ENCODE measurements at places on chromosomes 12 and 14. TPM values are rescaled to one million over a fixed set of nuclear protein-coding genes. Genes with fewer than 3 reads are reported as not detected.

GRCh38 chr12:132771126-132771838 lies 9.7 kb upstream of the ANKLE2 start:
- DNase-seq, result peak; percentile 59

GALNT4 gene
- 17.5 TPM for total RNA-seq

RNF212B gene
- total RNA-seq, result not detected

DNA sequence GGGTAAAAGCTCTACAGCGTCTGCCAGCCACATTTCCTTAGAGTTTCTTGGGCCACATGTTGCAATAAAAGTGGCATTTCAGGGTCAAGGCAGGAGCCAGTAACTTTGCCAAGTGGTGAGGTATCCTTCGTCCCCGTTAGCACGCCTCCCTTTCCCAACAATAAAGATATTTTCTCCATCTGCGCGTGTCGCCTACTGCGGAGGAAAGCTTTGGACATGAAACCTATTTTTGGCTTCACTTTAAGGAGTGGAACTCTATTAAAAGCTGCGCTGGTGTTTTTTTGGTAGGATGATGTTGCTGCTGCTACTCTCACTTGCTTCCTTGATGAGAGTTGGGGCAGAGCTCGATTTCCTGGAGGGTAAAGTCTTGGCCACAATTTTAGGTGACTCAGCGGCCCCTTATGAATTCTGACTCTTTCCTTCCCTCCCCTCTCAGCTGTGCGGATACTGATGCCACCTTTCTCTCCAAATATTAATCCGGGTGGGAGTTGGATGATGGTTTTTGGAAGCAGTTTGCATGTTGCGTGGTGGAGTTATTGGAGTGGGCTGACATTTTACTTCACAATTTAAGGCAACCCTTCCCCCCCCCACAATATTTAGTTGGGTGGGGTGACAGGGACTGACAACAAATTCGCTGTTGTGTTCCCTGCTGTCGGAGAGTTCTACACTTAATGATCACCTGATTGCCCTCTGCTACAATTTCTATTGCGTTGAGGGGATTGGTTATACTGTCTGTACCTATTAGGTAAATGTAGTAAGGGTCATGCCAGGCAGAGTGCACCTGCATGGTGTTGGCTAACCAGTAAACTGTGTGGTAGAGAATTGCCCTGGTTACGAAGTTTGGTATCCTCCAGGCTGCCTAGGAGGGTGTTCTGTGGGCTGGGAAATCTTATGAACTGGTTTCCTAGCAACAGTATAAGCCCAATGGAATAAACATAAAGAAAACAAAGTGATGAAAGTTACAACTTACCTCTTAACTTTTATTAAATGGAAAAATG lies 1.1 kb downstream of the CCDC91 start:
- DNase-seq, result peak; percentile 69

SPIC gene
- not detected for total RNA-seq

DNA sequence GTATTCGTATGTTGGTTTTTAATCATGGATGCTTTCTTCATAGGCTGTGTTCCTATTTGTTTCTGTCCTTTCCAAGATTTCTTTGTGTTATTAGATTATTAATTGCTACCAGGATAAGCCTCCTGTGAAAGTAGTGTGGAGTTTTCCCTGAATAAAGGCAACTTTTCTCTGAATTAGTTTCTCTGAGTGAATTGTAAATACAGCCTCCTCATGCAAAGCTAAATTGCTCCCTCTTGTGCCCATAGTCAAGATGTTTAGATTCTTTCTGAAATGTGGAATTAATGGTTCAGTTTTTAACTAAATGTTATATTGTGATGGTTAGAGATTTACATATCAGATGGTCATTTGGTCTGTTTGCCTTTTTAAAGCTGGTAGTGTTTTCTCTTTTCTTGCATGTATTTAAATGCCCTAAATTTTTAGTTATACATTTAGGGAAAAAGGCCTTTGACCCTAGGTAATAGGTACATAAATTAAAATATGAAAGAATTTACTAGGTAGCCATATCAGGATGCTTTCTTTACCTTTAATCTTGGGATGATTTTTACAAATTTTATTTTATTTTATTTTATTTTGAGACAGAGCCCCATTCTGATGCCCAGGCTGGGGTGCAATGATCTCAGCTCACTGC lies 8.9 kb downstream of the APAF1 start:
- no peak for DNase-seq

DNA sequence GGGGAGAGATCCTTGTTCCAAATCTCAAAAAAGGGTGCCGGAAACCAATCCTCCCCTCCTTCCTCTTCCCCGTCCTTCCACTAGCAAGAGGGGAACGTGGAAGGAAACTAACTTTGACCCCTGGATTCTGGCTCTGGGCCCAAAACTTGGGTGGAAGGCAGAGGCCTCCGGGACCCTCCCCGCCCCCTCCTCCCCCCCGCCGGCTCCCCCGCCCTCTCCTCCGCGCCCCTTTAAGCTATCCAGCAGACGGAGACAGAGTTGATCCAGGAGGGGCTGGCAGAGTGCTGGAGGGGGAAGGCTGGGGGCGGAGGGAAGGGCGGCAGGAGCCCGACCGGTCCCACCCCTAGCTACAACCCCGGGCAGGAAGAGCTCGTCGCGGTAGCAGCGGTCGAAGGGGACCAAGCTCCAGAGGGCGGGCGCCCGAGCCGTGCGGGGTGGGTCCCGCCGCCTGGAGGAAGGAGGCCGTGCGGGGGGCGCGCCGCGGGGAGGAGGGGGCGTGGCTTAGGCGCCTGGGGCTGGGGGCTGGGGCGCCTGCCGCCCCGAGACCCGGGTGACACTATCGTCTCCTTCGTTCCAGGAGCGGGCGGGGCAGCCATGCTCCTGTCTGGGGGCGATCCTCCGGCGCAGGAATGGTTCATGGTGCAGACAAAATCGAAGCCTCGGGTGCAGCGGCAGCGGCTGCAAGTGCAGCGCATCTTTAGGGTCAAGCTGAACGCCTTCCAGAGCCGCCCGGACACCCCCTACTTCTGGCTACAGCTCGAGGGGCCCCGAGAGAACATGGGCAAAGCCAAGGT lies at the start of gene NYNRIN:
Gene NYNRIN, plus strand, starts transcription at position 351 of the 794 bp plus-strand sequence. Its CDS starts 244 bp downstream, at position 595.
- DNase-seq, result peak; percentile 51
